Melanocyte of skin (primary cell): ENCODE measurements at places on chromosomes 1 and 21. TPM values are rescaled to one million over a fixed set of nuclear protein-coding genes. Genes with fewer than 3 reads are reported as not detected.

The FCER1G gene
- total RNA-seq: 0.34 TPM in 1 of 2 replicates, not detected in the other

The OR2T29 gene
- total RNA-seq: not detected in 2 replicates

The SPRR1A gene
- not detected in 2 replicates for total RNA-seq

The ZNF648 gene
- not detected in 2 replicates for total RNA-seq

The CFHR4 gene
- total RNA-seq: not detected in 2 replicates

The TRIM67 gene
- total RNA-seq: under 0.01 TPM in 2 replicates

The TFB2M gene
- 15.1 and 25.1 TPM in 2 replicates for total RNA-seq
